ENCODE measurements at places on chromosomes 16 and 17.

DNA sequence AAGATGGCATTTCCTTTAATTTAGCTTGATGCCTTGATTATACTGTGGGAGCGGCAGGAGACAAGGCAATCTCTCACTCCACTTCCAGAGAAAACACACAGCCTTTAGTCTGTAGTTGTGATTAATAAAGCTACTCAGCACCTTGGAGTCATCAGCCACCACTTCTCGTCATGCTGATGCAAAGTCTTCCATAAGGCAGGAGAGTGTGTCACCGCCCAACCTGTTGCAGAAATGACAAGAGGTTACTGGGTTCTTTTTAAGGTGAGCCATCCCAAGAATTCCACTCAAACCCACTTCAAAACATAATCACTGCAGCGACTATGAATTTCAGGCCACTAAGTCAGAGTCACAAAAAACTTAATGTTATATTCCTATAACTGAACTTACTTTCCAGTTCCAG lies 223.9 kb upstream of the TOX3 start:
- DNase-seq: no peak

- no peak for DNase-seq
These were observed 61.6 kb downstream of the SKAP1 start for GRCh38 chr17:48368352-48368908.

GRCh38 chr17:66399441-66399840 lies 97.0 kb downstream of the PRKCA start:
- no peak for DNase-seq

- DNase-seq: no peak
These were observed 28.9 kb downstream of the FAM20A start for GRCh38 chr17:68572138-68572842.

- no peak for DNase-seq
These were observed 159.4 kb upstream of the CHMP6 start for GRCh38 chr17:80832266-80832676.
